Heart left ventricle (tissue), 16 donors: ENCODE measurements at places on chromosomes 11 and 22. TPM values are rescaled to one million over a fixed set of nuclear protein-coding genes. Genes with fewer than 3 reads are reported as not detected.

RFPL1 gene
- not detected for total RNA-seq

DNA sequence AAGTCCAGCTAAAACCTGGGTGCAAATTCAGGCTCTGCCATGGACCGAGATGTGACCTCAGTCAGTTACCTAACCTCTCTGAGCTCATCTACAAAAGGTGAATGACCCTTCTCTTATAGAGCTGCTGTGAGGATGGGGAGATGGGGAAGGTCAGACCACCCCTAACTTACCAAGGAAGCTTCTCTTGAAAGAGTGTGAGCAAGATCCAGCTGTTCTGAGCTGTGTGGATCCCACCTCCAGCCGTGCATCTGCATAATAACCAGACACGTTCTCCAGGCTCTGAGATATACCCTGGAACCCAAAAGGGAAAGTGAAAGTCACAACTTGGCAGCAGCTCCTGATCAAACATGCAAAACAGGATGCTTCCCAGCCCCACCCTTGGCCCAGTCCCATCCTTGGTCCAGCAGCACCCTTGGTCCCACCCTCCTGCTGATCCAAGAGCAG is at the start of gene APOL3:
TSS of gene APOL3 (minus strand) at position 257 of the 444 bp plus-strand sequence. CDS start 11,700 bp downstream, outside the sequence.
- H3K4me3 ChIP-seq, result peak within 1 kb of the TSS; percentile 67
- no peaks in the 10 kb centered on the region for H3K27me3 ChIP-seq
- peak; percentile 85 for DNase-seq
- no peaks in the 10 kb centered on the region for H3K36me3 ChIP-seq
- peaks cover 50% of the 10 kb centered on the region for H3K4me1 ChIP-seq
- H3K27ac ChIP-seq, result peak within 1 kb of the TSS; percentile 91

GRCh38 chr11:13009921-13010748 is 1.0 kb downstream of the RASSF10 start:
- peaks cover 95% of the 10 kb centered on the region for H3K27me3 ChIP-seq
- H3K27ac ChIP-seq, result no peak overlapping the region
- H3K4me1 ChIP-seq, result peaks cover 17% of the 10 kb centered on the region
- H3K4me3 ChIP-seq, result peak overlapping the region; percentile 64

DNA sequence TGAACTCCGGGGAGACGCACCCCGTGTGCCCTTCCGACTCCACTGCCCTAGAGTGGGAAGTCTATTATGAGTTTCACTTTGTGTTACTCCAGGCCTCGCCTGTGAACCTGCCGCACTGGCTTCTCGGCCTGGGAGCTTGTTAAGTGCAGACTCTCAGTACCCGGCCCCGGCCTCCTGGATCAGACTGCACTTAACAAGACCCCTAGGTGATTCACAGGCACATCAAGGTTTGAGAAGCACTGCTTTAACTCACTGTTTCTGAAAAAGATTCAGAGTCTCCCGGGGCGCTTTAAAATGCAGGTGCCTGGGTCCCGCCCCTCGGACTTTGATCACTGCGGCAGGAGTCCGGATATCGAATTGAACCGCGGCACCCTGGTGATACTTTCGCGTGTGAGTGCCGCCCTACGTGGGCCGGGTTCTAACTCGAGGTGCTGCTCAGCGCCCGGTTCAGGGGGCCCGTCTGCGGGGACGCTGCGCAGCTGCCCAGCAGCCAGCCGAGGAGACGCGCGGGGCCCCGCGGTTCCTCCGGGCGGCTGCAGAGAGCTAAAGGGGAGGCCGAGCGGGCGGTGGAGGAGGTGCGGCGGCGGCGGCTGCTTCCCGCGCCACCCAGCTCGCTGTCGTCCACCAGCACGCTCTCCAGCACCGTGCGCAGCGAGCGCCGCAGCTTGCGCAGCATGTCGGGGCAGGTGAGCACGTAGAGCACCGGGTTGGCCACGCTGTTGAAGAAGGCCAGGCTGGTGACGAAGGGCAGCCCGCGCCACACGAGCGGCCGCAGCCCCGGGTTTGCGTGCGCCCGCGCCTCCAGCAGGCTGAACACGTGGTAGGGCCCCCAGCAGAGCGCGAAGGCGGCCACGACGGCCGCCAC is 3.4 kb downstream of the PTGDR2 start:
- H3K27ac ChIP-seq, result no peak overlapping the region
- DNase-seq, result no peak
- no peaks in the 10 kb centered on the region for H3K36me3 ChIP-seq
- no peak overlapping the region for H3K4me3 ChIP-seq
- no peaks in the 10 kb centered on the region for H3K27me3 ChIP-seq
- H3K4me1 ChIP-seq, result no peaks in the 10 kb centered on the region

DNA sequence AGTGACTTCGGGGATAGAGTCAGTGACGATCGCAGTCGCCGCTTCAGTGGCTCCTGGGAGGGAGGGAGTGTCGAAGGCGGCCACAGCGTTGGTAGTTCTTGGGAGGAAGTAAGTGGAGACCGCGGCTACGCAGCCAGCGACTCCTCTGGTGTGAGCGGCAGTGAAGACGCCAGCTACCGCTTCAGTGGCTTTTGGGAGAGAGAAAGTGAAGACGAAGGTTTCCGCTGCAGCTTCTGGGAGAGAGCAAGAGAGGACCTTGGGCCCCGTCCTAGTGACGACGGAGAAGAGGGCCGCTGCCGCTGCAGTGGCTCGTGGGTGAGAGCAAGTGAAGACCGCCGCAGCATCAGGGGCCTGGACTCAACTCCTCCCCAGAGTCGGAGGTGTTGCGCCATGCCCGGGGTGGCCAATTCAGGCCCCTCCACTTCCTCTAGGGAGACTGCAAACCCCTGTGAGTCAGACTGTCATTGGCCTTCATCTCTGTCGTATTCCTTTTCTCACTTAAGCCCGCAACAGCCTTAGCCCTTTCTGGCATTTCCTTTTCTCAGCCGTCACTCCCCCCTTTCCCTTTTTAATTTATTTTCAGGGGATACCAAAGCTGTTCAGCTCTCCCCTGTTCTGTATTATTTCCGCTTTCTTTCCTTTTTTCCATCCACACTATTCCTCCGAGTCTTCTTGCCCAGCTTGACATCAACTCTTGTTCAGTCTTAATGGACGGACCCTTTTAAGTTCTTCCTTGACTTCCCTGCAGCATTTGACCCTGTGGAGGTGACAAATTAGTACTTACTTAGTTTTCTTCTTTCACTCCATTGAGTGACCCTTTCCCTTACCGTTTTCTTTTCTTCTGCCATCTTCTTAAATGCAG is 1.0 kb downstream of the ANKRD42 start:
- no peaks in the 10 kb centered on the region for H3K27me3 ChIP-seq
- peak; percentile 72 for DNase-seq
- H3K36me3 ChIP-seq, result peaks cover 32% of the 10 kb centered on the region
- H3K27ac ChIP-seq, result no peak overlapping the region

GDPD4 gene
- not detected for total RNA-seq

MS4A14 gene
- total RNA-seq, result 0.21 TPM

GRCh38 chr22:27809226-27809603 is 7.7 kb upstream of the MN1 start:
- no peak for DNase-seq
- no peaks in the 10 kb centered on the region for H3K36me3 ChIP-seq

DNA sequence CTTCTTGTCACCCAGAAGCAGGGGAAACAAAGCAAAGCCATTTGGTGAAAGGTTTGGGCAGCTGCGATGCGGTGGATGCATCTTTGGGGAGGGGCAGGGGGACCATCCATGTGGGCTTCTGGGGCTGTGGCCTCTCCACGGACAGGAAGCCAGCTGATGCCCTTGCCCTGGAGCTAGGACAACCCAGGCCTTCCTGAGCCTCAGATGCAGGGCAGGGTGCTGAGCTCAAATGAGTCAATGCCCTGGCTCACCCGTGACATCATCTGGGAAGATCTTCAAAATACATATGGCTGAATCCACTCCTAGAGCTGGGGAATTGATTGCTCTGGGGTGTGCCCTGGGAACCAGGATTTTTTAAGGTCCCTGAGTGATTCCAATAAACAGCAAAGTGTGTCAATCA is 1418.2 kb downstream of the TBC1D22A start:
- H3K36me3 ChIP-seq, result no peaks in the 10 kb centered on the region
- no peaks in the 10 kb centered on the region for H3K4me1 ChIP-seq
- H3K27me3 ChIP-seq, result no peaks in the 10 kb centered on the region
- DNase-seq, result no peak

GSTT2B gene
- total RNA-seq, result 4.6 TPM

DRG1 gene
- total RNA-seq, result 74.8 TPM

GRCh38 chr11:11218629-11218986 is 134.4 kb downstream of the CSNK2A3 start:
- no peaks in the 10 kb centered on the region for H3K36me3 ChIP-seq
- H3K27ac ChIP-seq, result no peak overlapping the region
- peak; percentile 68 for DNase-seq
- no peaks in the 10 kb centered on the region for H3K4me1 ChIP-seq
- H3K4me3 ChIP-seq, result no peak overlapping the region

DNA sequence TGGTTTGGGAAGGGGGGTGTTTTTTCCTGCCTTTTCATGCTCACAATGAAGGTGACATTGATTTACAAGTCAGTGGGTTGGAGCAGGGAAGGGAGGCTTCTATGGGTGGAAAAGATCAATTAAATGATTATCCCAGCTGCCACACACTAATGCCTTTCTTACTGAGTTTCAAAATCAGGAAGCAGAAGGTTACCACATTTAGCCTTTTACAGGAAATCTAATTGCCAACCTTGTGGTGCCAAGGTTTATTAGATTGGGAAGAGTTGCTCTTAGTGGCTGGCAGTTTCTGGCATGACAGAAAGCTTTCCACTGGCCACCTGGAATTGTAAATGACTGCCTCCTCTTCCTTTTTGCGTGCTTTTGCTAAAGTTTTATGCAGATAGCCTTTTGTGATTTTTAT is 98.7 kb downstream of the NAV2 start:
- no peak for DNase-seq
- H3K4me1 ChIP-seq, result no peaks in the 10 kb centered on the region
- H3K27ac ChIP-seq, result no peak overlapping the region

SLC22A8 gene
- total RNA-seq, result not detected

GRCh38 chr11:101439488-101439887 is 144.3 kb downstream of the TRPC6 start:
- DNase-seq, result no peak
- H3K4me3 ChIP-seq, result no peak overlapping the region
- H3K27ac ChIP-seq, result no peak overlapping the region
- H3K27me3 ChIP-seq, result no peaks in the 10 kb centered on the region
- no peaks in the 10 kb centered on the region for H3K36me3 ChIP-seq

DNA sequence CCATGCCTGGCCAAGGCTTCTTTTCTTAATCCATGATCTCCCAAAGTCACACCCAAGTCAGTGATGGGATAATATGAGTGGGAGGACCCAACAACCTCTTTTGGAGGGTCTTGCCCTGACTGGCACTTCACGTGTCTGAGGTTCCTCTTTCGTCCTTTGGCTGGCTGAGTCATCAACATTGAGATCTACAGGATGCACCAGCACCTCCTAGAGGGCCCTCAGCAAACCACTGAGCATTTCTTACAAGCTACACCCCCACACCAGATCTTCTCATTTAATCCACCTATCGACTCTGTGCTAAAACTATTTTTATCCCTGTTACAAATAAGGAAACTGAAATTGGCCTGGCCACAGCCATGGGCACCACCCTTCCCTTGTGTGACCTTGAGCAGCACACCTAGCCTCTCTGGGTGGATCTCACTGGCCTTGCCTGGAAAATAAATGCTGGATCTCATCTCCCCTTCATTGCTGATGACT is 63.4 kb downstream of the FLI1 start:
- H3K4me3 ChIP-seq, result no peak overlapping the region
- peak; percentile 44 for DNase-seq
- peaks cover 12% of the 10 kb centered on the region for H3K4me1 ChIP-seq
- peaks cover 43% of the 10 kb centered on the region for H3K36me3 ChIP-seq
- no peak overlapping the region for H3K27ac ChIP-seq

- no peaks in the 10 kb centered on the region for H3K27me3 ChIP-seq
- no peaks in the 10 kb centered on the region for H3K36me3 ChIP-seq
- no peak for DNase-seq
- no peak overlapping the region for H3K27ac ChIP-seq
- no peak overlapping the region for H3K4me3 ChIP-seq
Measured at GRCh38 chr11:94194712-94195111, 66.1 kb downstream of the PANX1 start.

DNA sequence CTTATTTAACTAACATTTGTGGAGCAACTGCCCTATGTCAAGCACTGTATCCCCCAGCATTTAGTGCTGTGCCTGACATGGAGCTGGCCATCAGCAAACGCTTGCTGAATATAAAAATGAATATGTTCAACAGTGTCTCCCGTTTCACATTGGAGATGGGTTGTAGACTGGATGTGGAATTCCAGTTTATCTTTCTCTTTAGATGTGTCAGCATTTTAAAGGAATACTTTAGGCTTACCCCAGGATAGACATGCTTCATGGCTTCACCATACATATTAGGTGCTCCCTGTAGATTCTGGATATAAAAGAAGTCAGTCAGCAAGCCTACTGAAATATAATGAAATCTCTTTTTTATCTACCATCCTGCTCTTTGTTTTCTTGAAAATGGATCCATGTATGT is 21.3 kb upstream of the TPH1 start:
- H3K36me3 ChIP-seq, result no peaks in the 10 kb centered on the region
- H3K27ac ChIP-seq, result no peak overlapping the region
- no peak overlapping the region for H3K4me3 ChIP-seq
- no peaks in the 10 kb centered on the region for H3K4me1 ChIP-seq
- H3K27me3 ChIP-seq, result no peaks in the 10 kb centered on the region
- no peak for DNase-seq
